ENCODE measurements at places on chromosomes 1 and 21.

DNA sequence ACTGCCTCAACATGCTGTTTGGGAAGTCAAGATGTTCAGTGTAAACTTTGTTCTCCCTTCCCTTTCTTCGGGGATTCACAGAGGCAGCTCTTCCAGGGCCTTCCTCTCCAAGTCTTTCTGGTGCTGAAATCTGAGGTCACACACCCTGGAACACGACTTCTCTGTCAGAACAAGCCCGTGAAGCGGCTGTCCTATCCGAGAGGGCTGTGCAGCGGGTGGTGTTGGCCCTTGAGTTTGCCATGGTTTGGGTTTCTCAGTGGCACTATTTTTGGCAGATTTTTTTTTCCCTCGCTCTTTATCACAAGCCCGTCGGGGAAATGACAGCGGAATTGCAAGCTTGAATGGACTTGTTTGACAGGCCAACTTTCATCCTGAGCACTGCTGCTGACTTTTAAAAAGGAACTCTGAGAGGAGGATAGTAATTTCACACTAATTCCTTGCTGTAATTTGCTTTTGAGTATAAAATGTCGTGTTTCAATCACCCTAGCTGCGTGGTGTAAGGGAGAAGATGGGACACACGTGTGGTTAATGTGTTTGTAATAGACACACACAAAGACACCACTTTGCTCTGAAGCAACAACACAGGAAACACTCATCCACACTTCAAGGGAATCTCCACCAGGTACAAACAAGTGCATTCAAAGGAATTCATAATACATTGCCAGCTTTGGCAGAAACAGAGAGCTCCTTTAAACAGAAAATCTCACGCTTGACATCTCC is 60.1 kb upstream of the TARBP1 start:
- no peak for DNase-seq

- no peak for DNase-seq
Measured at GRCh38 chr1:41618066-41618825, 133.8 kb upstream of the EDN2 start.

DNA sequence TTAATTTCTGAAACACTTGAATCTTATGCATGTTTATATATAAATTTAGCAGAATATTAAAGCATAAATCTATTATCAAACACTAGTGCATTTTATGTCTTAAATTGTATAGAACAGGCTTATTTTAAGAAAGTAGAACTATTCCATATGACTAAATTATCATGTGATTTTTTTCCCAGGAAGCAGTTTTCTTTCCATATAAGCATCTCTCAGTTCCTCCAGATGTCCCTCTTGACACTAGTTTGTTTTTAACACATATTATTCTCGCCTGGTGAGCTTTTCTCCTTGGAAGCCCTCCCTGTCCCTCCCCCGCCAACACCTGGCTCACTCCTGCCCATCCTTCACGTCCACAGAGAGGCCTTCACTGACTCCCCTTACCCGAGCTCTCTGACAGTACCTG is 48.3 kb upstream of the BCAR3 start:
- no peak for DNase-seq

GRCh38 chr21:33856893-33857527 is 58.6 kb downstream of the ATP5PO start:
- no peak for DNase-seq

- DNase-seq: no peak
Measured at GRCh38 chr1:201870397-201870796, 18.3 kb upstream of the SHISA4 start.

DNA sequence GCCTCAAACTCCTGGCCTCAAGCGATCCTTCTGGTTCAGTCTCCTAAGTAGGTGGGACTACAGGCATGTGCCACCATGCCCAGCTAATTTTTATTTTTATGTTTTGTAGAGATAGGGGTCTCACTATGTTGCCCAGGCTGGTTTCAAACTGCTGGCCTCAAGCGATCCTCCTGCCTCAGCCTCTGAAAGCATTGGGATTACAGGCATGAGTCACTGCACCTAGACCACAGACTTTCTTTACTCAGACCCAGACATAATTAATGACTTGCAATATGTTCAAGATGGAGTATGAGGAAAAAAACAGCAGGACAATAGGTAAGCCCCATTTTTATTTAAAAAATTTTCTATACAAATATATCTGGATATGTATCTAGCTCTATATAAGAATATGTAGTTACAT is 13.2 kb downstream of the KANK4 start:
- no peak for DNase-seq

- DNase-seq: no peak
Measured at GRCh38 chr1:202639500-202639899, 70.8 kb downstream of the SYT2 start.

DNA sequence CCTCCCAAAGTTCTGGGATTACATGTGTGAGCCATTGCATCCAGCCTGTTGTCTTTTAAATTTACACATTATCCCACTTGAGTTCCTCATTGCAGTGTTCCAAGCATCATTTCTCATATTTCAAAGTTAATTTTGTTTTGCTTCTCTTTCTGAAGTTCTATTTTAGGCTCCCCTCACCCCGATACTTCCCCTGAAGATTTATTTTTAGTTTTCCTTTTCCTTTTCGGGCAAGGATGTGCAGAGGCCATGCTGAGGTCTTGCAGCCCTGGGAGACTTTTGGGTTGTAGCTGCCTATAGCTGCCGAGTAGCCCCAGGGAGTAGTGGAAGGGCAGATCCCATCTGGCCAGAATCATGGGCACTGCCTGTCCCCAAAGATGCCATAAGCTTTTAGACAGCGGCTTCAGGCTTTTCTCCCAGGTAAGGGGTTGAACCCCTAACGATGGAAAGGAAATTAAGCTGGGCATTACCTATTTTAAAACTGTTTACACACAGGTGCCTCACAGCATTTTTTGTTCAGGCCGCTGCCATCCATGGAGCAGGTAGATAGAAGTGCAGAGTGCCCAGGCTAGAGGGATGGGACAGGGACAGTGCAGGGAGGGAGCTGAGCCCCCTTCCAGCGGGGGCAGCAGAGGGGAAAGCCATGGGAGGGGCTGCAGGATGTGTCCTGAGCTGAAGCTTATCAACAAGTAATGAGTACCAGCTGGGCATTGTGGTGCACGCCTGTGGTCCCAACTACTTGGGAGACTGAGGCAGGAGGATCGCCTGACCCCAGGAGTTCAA is 15.9 kb downstream of the PSEN2 start:
- DNase-seq: no peak

DNA sequence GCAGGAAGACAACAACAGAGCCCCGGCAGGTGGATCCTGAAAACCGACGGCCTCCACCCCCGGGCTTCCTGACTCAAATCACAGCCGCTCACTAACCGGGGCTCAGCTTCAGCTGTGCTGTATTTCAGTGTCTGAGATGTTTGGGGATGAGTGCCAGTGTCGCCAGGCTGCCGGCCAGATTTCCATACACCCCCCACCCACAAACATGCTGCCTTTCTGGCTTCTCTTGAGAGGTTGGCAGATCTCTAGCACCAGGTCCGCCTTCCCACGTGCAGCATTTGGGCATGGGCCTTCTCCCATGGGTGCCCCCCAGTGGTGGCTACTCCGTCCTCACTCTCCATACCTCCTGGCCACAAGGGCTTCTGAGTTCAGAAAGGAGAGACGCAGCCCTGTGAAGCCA is 34.8 kb downstream of the KCNAB2 start:
- no peak for DNase-seq

DNA sequence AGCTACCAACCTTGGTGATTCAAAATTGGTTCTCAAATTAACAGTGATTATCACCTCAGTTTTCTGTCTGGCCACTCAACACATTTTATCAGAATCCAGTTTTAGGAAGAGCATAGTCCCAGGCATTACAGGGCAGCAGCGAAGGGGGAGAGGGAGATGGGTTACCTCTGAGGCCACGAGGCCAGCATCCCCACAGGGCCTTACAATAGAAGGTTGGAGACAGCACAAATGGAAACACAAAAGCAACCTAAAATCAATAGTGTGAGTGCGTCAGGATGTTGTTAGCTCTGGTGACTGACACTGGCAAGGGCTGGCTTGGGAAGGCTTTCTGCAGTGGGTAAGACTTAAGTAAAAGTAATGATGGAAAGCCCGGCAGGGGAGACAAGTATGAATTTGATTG is 79.5 kb downstream of the JAK1 start:
- no peak for DNase-seq

GRCh38 chr1:33296082-33296458 is 24.8 kb downstream of the A3GALT2 start:
- no peak for DNase-seq

DNA sequence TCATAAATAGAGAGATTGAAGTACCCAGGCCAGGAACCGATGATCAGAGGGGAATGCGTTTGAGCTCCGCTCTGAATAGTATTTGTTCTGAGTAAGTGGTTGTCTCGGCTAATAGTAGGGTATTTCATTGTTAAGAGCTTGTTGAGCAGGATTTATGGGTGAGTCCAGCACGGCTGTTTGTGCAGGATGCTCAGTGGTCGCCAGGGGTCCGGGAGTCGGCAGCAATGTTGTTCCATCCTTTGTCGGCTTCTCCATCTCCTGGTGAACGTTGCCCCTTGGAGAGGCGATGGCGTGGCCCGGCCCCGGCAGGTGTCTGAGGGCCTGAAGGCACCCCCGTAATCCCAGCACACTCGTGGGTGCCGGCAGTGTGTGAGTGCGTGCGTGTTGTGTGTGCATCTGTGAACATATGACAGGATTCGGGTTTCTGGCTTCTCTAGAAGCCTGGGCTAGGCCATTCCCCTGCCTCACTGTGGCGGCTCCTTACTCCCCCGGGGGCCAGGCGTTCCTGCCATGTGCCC is 160.8 kb upstream of the ARHGEF16 start:
- DNase-seq: no peak

- DNase-seq: no peak
Measured at GRCh38 chr1:60831780-60832179, 250.6 kb upstream of the NFIA start.

GRCh38 chr1:193592317-193592716 is 405.9 kb upstream of the B3GALT2 start:
- no peak for DNase-seq

GRCh38 chr1:89957107-89957506 is 37.8 kb upstream of the ZNF326 start:
- DNase-seq: no peak

DNA sequence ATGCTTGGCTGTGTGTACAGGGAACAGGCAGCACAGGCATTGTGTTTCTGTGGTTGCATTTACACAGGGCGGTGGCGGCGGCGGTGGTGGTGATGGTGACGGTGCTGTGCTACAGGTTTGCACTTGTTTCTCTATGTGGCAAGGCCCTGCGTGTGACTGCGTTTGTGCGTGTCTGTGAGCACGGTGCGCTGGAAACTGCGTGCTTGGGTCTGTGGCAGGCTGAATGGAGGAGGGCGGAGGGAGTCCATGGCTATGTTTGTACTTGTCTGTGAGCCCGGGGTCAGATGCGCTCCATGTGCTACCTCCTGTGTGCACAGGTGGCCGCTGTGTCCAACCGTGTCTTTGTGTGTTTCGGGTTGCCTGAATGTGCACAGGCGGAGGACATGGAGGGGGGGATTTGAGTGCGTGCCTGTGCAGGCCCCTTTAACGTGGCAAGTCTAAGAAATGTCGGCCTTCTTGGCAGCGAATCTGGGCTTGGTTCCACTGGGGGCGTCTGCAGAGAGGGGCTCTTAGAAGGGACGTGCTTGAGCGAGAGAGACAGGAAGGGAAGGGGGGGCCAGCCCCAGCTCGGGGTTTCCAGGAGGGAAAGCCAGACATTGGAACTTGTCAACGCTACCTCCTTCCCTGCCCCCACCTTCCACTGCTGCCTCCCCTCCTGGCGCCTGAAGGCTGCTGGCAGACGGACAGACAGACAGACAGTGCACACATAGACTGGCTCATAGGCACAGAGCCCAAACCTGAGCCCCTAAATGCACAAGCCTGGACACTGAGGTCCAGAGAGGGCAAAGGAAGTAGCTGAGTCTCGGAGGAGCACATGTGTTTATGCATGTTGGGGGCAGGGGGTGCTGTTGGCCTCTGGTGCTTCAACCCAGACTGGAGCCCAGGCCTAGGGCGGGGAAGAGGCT is 32.7 kb upstream of the WASF2 start:
- DNase-seq: peak; percentile 27

- DNase-seq: no peak
Measured at GRCh38 chr1:204711947-204712701, 26.6 kb upstream of the LRRN2 start.

DNA sequence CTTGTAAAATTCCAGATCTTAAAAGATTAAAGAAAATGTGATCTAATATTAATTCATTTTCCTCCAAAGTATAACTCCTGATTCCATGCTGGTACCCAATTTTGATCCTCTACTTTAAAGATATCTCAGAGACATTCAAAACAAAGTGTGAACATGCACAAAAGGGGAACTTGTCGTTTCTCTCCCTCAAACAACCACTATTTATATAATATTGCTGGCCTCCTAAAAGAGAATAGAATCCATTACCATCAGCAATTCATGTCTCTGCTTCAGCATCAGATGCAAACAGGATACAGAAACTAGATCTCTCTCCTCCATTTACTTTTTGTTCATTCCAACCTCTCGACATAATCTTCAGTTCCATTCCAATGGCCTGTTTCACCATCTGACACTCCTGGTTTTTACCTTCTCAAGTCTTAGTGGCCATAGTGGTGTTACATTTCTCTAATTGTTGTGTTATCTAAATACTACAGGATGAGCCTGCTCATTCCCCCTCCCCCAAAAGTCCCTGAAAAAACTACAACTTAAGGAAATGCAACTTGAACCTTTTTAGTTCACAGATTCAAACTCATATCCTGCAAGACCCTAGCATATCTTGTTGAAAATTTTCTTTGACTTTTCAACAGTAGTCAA is 4.1 kb downstream of the NRIP1 start:
- no peak for DNase-seq

DNA sequence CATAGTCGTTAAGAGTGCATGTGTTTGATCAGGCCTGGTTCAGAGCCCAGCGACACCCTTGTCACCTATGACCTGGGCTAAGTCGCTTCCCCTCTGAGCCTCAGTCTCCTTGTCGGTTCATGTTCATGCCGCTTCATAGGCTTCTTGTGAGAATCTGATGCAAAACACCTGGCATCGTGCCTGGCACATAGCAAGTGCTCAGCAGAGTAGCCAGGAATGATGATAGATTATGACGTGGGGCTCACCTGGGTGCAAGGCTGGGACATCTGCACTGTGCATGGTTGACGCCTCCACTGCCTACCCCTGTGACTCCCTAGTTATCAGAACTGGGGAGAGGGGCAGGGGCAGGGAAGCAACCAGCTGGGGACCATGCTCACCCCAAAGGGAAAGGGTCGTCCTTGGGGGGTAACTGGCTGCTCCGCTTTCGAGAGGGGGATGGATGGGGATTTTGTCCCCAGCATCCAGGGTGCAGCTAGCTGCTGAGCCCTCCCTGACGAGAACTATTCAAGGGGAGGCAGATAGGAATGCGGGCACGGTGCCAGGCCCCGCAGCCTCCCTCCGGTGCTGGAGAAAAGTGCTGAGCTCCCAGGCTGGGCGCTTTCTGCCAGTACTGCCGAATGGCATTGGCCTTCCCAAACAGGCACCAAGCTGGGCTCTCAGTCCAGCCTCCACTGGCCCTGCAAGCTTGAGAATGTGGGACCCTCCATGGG is 9.3 kb downstream of the EFHD2 start:
- DNase-seq: no peak
